ENCODE measurements at places on chromosomes 6 and 20.

- no peak for DNase-seq
Measured at GRCh38 chr20:39873286-39873685, 815.8 kb downstream of the MAFB start.

- DNase-seq = no peak
Measured at GRCh38 chr6:131197716-131198115, 62.4 kb downstream of the AKAP7 start.

DNA sequence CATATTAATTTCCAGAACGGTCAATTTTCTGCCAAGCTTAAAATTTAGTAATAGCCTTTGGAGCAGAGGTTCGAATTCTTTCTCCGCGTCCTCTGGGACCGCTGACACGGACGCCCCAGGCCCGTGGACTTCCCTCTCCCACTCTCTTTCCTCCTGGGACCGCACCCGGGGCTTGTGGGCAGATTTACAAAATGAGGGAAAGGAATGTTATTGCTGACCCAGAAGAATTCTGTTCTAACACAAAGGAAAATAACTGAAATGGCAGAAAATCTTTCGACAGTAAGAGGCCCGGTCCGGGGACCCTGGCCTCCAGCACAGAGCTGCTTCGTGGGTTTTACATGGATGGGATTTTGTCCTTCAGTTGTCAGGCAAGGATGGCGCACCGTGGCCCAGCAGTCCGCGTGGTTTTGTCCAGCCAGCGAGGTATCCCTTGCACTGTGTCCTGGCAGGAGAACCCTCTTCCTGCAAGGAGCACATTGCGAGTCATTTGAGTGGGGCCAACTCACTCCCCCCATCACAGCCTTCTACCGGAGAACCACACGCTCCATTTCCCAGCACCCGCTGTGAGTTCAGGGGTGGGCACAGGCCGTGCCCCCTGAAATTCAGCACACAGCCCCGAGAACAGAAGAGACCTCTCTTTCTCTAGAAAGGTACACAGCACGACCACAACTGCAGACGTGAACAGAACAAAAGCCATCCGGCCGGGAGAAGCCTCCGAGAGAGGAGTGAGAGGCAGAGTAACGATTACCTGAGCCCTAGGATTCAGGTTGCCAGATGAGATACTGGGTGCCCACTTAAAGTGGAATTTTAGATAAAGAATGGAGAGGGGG, 106.0 kb upstream of the AFDN start:
- DNase-seq = no peak

DNA sequence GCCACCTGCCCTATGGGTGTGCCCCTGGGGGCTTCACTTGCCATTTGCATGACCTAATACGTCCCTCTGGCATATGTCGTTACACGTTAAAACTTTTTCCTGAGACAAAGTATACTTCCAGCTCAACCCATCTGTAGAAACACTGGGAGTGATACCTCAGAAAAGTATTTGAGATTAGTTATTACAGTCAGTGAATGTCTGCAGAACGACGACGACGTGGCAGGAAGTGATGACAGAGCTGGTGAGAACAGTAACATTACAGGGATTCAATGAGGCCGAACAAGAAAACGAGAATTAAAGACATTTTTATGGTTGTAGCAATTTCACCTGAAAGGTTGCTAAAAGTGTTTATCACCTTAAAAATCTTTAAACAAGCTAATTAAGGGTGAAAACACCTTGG, 40.2 kb downstream of the SASH1 start:
- DNase-seq = no peak

DNA sequence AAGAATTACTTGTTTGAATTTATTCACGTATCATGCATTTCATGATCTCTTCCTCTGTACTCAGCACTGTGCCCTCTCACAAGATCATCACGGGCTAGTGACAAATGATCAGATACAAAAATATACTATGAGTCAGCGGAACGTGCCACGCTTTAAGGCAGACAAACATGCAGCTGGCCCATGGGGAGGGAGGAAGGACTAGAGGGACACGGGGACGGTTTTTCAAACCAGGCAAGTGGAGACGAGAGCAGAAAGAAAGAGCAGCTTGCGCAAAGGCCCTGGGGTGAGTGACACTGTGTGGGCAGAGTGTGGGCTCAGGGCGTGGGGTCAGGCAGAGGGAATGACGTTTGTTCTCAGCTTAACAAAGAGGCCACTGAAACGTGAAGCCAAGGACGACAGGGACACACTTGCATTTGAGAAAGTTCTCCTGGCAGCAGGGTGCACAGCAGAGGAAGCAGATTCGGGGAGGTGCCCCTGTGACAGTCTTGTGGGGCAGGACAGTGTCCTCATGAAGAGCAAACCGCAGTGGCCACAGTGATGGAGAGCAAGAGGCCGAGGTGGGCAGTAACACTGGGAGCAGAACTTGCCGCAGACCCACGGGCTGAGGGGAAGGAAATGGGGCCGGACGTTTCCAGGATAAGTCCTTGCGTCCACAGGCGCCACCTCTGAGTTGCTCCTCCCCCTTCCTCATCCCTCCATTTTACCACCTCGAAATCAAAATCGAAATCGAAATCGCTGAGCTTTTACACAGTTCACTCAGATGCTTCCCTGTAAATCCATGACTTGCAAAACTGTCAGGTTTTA, 6.9 kb upstream of the RPS6KA2 start:
- peak; percentile 98 for DNase-seq

- no peak for DNase-seq
Measured at GRCh38 chr20:59645271-59645670, 40.9 kb downstream of the PHACTR3 start.

- DNase-seq = no peak
Measured at GRCh38 chr6:53723331-53723730, 57.8 kb upstream of the KLHL31 start.

DNA sequence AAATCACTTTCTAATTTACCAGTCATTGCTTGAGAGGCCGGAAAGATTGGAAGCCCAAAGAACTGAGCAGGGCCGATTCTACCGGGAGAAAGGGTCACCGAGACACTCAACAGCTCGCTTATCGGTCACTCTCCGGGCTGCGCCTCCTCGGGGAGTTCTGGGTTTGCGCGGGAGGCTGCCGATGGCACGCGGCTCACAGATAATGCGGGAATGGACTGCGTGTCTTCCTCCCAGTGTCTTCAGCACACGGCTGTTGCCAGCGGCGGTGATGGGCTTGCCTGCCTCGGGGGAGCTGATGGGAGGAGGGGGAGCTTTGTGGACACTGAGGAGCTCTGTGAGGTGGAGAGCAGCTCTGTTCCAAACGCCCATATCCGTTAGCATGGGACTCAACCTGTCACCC, 314.6 kb downstream of the CDH4 start:
- no peak for DNase-seq

DNA sequence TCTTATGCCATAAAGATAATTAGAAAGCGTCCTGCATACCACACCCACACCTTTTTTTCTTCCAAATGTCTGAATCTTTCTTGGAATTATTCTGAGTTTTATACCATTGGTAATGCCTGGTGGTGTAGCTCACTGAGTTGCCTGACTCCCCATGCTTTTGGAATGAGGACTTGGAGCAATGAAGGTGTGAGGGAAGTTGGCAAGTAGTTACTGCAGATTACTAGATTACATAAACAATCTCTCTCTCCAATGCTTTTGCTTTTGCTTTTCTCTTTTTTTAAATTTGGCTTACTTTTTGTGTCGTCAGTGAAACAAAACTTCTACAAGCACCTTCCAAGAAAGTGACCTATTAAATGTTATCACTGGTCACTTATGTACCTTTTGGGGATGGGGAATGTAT, 406.1 kb upstream of the SOX4 start:
- no peak for DNase-seq

GRCh38 chr20:63958964-63959698, 2.9 kb upstream of the UCKL1 start:
- no peak for DNase-seq

- no peak for DNase-seq
Measured at GRCh38 chr6:154766288-154766687, 33.1 kb downstream of the SCAF8 start.

- DNase-seq = no peak
Measured at GRCh38 chr6:159639721-159640120, 53.3 kb downstream of the SOD2 start.

- DNase-seq = peak; percentile 92
Measured at GRCh38 chr6:5260661-5261544, at the start of the genes FARS2 and LYRM4. TSS of gene FARS2 (plus strand) at chr6:5261513. TSS of gene LYRM4 (minus strand) at chr6:5260950. CDS start at chr6:5260733, 217 bp downstream.

- DNase-seq = no peak
Measured at GRCh38 chr6:100393493-100393892, 71.2 kb downstream of the SIM1 start.

- peak; percentile 96 for DNase-seq
Measured at GRCh38 chr6:53432318-53433161, 83.8 kb upstream of the ELOVL5 start.

- DNase-seq = no peak
Measured at GRCh38 chr6:30970946-30971345, 12.6 kb upstream of the MUC21 start.

DNA sequence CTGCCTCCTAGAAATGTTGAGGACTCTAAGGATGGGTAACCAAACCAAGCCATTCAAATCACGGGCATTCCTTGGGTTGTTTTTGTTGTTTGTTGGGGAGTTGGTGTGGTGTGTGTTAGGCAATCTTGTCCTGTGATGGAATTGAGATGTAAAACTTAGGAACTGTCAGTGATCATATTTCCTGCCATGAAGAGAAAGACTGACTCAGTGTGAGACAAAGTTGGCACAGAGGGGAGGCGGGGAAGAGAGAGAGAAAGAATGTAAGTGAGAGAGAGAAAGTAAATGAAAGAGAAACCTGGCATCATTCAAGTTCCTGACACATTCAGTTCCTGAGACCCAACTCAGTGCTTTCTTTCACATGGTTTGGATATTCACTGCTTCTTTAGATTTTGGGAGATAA, 21.6 kb upstream of the FBXO30 start:
- peak; percentile 9 for DNase-seq

GRCh38 chr6:37636116-37636515, 61.6 kb downstream of the MDGA1 start:
- DNase-seq = no peak

DNA sequence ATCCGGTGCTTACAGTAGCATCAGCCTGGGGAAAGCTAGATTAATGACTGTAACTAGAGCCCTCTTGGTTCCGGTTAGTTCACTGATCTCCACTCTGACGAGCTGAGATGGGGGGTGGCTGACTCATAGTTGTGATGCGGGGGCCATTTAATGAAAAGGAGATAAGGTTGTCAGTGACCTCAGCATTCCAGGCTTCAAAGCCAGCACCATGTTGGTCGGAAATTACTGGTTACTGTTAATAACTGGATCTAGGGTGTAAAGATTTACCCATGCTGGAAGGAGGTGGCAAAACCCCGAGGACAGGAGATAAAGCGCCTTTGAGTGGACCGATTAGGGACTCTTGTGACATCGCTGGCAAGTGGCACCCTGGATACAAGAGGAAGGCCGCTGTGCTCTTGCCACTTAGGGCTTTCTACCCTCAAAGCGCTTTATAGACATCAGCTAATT, 21.1 kb downstream of the FOXC1 start:
- no peak for DNase-seq

All from suppressor macrophage (primary cell).